Activated naive CD4-positive, alpha-beta T cell treated with anti-CD3 and anti-CD28 coated beads, Interleukin-2, amount 10 ng/mL, durations not matched to agents 7 days and 5 days (primary cell): ENCODE measurements at places on chromosomes 1 and 21.

GRCh38 chr1:148353461-148354283, 129.4 kb downstream of the PPIAL4G start:
- DNase-seq, result no peak

DNA sequence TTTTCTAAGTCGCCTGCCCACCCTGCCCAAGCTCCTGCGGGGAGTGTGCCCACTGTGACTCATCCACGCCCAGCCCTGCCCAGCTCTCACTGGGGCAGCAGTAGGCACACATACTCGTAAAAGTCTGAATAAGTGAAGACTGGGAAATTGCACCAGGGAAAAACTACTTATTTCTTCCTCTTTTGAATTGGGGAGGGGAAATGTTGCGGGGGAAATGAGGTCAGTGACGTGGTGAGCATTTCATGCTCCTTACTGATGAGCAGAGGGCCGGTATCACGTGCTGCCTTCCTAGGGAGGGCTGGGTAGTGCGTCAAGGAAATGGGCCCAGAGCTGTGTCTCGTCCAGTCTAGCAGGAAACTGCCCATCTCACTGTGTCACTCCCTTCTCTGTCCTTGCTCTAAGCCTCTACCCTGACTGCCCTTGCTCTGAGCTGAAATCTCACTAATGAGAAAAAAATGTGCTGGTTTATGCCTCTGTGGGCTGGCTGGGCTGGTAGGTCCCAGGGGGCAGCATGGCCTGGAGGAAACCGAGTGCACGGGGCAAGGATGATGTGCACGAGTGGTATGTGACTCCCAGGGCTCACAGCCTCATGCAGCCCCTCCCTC, 13.5 kb upstream of the TNFRSF1B start:
- no peak for DNase-seq

DNA sequence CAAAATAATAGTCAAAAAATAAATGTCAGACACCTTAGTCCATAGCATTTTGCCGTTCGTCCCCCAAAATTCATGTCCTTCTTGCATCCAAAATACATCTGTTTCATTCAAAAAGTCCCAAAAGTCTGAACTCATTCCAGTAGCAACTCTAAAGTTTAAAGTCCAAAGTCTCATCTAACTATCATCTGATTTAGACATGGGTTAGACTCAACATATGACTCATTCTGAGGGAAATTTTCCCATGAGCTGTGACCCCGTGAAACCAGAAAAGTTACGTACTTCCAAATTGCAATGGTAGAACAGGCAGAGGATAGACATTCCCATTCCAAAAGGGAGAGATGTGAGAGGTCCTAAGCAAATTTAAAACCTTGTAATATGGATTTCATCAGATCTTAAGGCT, 48.6 kb upstream of the CACHD1 start:
- no peak for DNase-seq

GRCh38 chr21:31803039-31804007, 69.5 kb upstream of the HUNK start:
- no peak for DNase-seq

DNA sequence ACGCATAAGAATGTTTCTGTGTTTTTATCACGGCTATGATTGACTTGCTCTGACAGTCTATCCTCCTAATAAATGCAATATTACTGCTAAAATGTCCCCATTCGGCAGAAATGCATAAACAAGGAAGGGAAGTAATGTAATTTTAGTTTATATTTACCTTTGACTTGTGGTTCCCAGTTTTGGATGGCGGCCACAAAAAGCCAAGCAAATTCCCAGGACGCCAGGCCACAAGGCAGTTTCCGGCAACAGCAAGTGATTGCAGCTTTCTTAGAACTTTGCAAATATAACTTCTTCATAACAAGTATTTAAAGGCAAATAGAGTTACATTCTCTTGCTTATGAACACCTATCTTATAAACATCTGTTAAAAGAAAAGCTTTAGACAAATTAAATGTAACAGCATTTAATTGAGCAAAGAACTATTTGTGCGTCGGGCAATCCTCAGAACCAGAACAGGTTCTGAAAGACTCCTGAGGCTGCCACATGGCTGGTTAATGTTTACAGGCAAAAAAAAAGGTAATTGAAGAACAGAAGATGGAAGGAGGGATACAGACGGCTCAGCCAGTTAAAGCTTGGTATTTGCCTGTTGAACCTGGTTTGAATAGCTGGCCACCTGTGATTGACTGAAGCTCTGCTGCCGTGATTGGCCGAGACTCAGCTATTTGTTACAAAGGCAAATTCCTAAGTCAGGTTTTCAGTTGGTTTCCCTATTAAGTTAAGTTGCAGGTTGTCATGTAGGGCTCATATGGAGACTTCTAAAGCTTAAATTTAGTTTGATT, 80.8 kb downstream of the C21orf91 start:
- no peak for DNase-seq
